CD4-positive, alpha-beta T cell treated with Interleukin-15 for 4 hours (primary cell): ENCODE measurements at places on chromosomes 5 and 9.
A peak's percentile ranks its signal among the peaks of the same experiment; 100 is the strongest.

DNA sequence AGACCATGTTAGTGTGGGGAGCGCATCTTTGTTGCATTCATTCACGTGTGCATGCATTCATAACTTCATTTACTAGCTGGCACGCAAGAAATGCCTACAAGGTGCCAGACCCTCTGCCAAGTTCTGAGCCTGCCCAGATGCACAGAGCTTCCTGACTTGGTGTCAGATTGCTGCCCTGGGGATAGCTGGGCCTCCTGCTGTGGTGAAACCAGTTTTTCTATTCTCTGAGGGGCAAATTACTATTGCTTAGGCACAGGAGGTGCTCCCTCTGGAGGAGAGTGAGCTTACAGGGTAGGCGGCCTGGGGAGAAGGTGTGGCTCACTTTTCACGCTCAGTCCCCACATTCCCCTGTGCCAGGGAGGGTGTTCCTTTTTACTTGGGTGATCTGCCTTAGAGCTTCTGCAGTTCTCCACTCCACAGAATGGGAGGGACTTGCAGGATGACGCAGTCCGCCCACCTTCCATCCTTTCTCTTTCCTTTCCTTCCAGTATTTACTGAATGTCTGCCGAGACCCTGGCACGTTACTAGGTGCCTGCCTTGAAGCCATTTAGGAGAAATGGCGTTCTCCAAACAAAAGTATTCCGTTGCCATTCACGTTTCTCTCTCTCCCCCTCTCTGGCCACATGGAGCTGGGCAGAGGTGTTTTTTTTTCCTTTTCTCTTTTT lies 27.9 kb upstream of the CTNNA1 start:
- no peak for DNase-seq

DNA sequence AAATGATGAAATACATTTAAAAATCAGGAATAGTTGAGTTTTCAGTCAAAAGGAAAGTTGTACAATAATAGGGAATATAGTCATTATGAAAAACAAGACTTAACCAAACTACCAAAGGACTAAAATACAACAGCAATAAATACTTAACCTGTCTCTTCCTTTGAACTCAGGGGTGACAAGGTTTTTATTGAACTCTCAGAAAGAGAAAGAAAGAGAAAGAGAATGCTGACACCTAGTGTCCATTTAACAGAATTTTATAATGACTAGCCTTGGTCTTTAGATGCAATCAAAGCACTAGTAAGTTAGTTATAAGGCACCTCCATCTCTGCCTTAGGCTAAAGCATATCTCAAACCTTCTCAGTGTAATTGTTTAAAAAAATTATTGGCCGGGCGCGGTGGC lies 47.5 kb downstream of the UIMC1 start:
- DNase-seq = peak; percentile 30

DNA sequence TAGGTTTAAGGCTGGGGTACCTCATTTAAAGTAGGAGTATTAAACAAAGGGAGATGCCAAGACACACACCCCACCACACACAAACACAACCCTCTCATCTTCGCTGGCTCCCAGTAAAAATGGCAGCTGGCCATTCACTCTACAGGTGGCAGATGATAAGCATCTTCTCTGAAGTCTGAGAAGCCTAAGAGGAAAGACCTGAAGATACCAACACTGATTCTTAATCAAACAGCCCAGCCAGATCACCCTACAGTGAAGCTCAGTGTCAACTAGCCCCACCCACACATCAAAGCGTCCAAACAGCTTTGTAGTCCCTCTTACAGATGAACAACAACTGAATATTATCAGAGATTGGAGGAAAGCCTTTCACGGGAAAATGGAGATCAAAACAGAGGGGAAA lies 59.5 kb downstream of the SPOCK1 start:
- no peak for DNase-seq

DNA sequence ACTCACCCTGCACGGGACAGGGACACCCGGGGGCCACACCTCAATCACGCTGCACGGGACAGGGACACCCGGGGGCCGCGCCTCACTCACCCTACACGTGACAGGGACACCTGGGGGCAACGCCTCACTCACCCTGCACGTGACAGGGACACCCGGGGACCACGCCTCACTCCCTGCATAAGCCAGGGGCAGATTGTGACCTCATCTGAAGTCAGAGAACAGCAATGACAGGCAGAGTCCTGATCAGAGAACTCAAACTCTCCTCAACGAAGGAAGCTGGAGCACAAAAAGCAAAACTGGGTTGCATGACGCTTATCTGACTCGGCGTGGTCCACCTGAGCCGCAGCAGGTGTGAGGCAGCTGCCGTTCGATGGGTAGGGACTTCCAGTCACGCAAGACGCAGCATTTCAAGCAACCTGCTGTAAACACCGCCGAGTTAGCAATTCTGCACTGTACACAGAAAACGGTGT lies 3.2 kb downstream of the TERT start:
- no peak for DNase-seq

DNA sequence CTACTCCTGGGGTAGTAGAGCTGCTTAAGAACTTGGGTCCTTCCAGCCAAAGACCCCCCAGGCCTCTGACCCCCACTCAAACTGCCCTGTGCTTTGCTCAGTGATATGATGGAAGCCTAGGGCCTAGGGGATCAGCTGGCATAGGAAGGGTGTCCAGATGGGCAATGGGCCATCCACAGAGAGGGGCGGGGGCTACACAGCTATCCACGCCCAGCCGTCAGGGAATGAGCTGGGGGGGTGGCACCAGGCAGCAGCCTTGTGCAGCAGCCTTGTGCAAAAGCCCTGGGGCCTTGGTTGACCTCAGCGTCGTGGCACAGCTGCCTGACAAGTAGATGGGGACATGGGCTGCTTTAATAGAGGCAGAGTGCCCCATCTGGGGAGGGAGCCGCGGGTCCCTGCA lies 43.2 kb downstream of the DAB2IP start:
- DNase-seq = no peak

- no peak for DNase-seq
Measured at GRCh38 chr5:115941051-115941675, 21.1 kb upstream of the LVRN start.

DNA sequence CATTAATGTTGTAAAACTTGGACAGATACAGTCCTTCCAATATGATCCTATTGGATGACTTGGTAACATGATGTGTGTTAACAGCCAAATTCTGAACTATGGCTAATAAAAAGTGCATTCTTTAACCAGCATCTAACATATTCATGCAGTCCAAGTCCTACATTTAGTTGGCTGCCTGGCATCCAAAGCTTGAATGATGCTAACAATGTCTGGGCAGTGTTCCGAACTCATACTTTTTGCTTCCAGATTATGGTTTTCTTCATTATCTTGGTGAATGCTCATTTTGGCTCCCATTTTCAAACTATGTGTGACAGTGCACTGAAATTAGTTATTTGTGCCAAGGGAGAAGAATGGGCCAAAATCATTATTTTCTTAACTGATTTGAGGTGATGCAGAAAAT lies 2.8 kb downstream of the FAM174A start:
- DNase-seq = no peak
